Caudate nucleus (tissue), 63 donors: ENCODE measurements at places on chromosomes 11 and 22.

DNA sequence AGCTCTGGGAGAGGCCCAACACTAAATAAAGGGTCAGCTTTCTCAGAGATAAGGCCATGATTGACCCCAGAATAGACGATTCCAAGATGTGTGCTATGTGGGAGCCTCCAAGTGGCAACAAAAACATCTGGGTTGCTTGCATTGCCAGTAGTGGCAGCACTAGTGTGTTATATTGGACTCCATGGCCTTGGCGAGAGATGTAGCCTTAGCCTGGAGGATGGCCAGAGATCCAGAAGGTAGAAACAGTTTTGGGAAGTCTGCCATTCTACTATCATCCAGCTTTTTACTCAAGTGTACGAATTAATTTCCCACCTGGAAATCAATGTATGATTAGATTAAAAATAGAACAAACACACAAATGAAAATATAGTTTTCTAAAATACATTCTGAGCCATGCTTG is 3.0 kb downstream of the OR8D4 start:
- no peak for DNase-seq

- DNase-seq = no peak
Measured at GRCh38 chr22:25953919-25954318, 211.9 kb downstream of the MYO18B start.

GRCh38 chr11:65305501-65306268 is 9.0 kb upstream of the CDC42EP2 start:
- no peak for DNase-seq

- DNase-seq = no peak
Measured at GRCh38 chr22:48858856-48859255, 968.8 kb downstream of the BRD1 start.

DNA sequence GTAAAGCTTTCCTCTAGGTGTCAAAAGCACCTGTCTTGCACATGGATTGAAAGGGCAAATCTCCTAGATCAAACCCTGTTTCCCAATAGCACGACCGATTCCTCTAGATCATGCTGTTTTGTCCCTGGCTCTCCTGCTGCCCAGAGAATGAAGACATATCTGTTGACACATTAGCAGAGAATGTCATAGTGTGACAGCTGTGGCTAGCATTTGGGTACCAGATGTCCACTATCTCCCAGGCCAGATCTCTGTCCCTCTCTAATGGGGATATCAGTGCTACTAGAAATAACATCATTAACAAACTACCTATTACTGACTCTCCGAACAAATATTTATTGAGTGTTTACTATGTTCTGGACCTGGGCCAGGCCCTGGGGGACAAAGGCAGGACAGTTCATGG is 72.4 kb upstream of the ISX start:
- no peak for DNase-seq

GRCh38 chr11:68819362-68819761 is 22.4 kb downstream of the CPT1A start:
- no peak for DNase-seq

DNA sequence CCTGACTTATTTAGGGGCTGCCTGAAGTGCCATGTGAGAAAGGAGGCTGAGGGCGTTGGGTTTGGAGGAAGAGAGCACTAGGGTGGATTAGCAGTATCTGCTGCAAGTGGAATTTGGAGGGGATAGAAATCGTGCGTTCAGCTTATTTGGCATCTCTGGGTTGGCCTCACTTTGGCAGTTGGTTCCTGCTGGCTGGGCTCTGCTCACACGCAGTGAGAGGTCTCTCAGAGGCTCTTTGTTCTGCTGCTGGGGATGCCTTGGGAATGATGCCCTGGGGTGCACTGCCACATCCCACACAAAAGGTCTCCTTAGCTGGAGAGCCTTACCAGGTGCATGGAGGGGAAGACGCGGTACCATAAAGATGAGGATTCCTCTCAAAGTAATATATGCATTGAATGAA is 17.7 kb upstream of the MICAL2 start:
- no peak for DNase-seq

DNA sequence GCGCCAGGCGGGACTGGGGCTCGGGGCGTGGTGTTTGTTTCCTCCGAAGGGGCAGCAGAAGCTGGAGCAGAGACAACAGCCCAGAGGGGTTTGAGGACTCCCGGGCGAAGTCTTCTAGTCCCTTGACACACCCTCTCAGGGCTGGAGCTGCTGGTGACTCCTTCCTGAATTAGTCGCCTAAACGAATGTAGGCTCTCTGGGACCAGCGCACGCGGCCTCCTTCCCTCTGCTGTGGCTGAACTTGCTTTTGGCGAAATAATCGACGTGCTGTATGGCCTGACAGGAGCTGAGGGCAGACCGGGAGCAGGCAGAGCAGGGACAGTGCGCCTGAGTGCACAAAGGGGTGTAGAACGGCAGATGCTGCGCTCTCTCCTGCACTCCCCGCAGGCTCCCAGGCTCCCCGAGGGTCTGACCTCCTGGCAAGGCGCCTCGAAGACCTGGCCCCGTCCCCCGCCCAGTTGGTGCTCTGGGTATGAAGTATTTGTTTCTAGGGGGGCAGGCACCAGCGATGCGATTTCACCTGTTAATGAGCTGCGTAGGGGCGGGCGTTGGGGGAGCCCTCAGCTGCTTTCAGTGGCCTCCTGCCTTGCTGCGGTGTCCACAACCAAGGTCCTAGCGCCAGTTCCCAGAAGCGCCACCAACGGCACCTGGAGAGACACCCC is 5.3 kb downstream of the SLC17A6 start:
- no peak for DNase-seq

DNA sequence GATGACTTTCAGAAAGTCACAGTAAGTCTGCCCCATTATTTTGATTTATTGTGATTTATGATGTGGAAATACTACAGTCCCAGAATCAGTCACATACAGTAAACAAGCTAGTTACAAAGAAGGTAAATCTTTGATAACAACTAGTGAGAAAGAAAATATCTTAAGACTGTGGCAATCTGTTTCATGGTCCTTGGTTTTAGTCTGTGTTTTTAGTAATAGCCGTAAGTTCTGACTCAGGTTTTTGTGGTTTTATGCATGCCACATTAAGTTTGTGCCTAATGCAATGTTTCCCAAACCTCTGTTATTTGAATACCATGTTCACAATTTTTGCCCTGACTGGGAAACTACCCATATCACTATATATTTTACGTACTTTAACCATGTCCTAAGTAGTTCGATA is 6.7 kb downstream of the CEP295 start:
- DNase-seq = no peak

- no peak for DNase-seq
Measured at GRCh38 chr11:414318-414857, 411 bp downstream of the SIGIRR start.

DNA sequence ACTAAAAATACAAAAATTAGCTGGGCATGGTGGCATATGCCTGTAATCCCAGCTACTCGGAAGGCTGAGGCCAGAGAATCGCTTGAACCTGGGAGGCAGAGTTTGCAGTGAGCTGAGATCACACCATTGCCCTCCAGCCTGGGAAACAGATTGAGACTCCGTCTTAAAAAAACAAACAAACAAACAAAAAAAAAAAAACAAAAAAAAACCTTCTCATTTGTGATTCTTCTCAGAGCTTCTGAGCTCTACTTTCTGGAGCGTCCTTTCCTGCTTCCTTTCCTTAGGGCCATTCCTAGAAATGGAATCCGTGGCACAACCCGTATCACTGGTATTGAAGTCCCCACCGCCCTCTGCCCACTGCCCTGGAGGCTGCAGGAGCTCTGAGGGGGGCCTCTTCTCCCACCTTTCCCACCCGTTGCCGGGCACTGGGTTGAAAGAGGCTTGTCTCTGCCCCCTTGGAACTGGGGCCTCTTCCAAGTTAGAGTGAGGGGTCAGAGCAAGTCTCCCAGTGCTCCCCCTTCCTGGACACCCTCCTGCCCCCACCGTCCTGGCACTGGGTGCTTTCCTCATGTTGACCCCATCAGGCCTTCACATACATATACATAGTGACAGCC is 2.0 kb upstream of the SHISA8 start:
- no peak for DNase-seq

- peak; percentile 62 for DNase-seq
Measured at GRCh38 chr11:19311308-19312030, 70.7 kb upstream of the E2F8 start.

DNA sequence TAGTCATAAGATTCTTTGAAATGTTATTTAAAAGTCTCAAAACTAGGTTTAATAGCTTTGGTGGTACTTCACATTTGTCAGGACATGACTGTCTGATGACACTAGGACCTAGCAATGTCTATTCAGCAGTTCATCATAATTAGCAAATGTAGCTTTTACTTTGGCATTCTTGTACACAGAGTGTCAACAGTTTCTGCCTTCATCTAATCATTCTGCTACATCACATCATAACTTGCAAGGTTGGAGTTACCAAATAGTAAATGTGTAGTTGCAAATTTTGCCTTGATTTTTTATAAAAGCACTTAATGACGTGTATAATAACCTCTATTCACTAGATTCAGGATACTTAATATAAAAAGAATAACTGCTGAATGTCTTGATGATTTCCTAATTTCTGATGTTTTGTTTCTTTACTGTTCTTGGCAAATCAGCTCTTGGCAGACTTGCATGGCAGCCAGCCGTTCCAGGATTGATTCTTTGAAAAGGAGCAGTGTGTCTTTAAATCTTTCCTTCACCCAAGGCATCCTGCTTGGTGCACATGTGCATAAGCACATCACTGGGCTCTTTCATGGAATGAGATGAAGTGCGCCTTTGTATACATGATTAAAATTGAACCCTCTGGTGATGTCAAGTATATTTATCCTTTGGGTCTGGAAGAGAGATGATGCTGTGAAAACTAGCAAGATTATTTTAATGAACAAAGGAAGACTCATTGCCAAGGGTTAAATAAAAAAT is 12.2 kb downstream of the FBXO7 start:
- DNase-seq = no peak

DNA sequence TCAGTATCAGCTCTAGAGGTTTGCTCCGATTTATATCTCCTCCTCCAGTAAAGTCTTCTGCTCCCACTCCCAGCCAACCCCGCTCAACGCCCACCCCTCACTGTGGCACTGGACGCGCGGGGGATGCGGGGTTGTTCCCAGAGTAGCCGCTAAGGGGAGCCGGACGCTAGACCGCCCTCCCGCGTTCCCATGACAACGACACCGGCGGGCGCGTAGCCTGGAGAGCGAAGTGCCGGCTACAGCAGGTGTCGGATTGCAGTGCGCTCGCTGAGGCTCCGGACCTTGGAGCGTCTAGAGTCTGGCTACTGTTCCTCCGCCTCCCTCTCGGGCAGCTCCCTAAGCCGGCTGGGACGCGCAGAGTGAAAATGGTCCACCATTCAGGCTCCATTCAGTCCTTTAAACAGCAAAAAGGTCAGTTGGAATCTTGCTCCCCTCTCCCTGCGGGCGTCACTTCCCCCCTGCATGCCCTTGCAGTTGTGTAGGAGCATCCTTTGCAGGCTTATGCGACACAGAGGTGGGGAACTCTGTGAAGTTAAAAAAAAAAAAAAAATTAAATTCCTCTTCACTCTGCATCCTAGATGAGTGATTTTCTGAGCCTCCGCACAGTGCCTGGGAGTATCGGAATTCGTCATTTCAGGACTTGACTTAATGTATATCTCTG is at the start of gene ANO3:
Gene ANO3 (plus strand): TSS at position 220 of the 661 bp plus-strand sequence. CDS start 146 bp downstream, at position 366.
- DNase-seq = peak; percentile 10

- DNase-seq = peak; percentile 71
Measured at GRCh38 chr11:57778318-57779037, 16.9 kb downstream of the CTNND1 start.

GRCh38 chr11:2122222-2122906 is 16.8 kb downstream of the IGF2 start:
- DNase-seq = no peak

DNA sequence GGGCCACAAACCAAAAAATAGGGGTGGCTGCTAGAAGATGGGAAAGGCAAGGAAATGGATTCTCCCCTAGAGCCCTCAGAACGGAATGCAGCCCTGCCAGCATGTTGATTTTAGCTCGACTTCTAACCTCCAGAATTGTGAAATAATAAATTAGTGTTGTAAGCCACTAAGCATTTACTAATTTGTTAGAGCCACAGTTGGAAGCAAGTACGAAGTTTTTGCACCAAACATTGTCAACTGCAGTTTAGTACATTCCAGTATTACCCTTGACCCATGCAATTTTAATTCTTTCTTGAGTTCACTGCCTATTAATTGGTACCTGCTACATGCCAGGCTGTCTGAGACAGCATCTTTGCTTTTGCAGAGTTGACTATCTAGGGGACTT is 32.2 kb downstream of the PARVA start:
- DNase-seq = no peak

DNA sequence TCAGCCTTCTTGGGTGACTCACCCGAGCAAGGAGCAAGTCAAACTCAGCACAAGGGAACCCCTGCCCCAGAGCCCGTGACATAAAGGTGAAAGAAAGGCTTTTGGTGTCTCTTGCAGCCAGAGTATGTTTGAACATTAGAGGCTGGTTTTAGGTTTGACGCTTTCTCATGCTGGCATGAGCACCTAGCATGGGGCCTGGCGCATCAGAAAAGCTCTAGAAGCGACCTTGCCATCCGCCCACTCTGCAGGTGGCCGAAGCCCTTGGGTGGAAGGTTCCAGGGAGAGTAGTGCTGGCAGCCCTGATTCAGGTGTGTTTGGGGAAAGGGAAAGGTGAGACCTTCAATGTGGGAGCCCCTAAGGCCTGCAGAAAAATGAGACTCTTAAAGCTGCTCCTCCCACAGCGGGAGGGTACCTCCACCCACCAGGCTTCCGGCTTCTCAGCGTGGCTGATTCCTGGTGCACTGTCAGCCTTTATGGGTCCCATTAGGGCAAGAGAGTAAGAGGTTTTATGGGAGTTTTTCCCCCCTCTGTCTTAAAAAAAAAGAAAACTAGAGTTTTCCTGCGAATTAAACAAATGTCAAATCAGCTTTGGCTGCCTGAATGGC is 88.4 kb downstream of the GRIK4 start:
- DNase-seq = no peak

DNA sequence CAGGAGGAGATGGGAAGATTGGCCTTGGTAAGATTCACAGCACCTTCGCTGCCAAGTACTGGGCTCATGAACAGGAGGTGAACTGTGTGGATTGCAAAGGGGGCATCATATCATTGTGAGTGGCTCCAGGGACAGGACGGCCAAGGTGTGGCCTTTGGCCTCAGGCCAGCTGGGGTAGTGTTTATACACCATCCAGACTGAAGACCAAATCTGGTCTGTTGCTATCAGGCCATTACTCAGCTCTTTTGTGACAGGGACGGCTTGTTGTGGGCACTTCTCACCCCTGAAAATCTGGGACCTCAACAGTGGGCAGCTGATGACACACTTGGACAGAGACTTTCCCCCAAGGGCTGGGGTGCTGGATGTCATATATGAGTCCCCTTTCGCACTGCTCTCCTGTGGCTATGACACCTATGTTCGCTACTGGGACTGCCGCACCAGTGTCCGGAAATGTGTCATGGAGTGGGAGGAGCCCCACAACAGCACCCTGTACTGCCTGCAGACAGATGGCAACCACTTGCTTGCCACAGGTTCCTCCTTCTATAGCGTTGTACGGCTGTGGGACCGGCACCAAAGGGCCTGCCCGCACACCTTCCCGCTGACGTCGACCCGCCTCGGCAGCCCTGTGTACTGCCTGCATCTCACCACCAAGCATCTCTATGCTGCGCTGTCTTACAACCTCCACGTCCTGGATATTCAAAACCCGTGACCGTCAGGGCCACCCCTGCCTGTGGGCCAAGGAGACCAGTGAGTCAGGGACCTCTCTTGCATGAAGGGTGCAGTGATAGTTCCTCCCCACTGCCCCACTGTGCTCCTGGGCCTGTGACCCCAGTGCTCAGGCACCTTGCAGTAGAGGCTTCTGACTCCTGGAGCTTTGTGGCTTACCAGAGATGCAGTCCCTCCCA is 83.6 kb downstream of the BCR start:
- DNase-seq = no peak
